ENCODE measurements at places on chromosomes 1 and 21.

- no peak for DNase-seq
Observed at GRCh38 chr1:151775894-151776664, 12.8 kb upstream of the MRPL9 start.

GRCh38 chr1:54804471-54805132 is 3.5 kb upstream of the TTC22 start:
- DNase-seq = no peak

DNA sequence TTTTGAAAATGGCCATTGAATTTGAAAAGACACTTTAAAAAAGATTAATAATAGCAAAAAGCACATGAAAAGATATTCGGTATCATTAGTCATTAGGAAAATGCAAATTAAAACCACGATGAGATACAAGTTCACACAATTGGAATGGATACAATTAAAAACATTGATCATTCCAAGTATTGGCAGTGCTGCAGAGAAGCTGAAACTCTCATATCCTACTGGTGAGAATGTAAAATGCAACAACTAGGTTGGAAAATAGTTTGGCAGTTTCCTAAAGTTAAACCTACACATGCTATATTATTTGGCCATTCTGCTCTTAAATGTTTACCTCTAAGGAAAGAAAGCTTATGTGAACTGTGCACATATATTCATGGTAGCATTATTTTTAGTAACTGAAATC is 838.7 kb upstream of the PRMT6 start:
- no peak for DNase-seq

DNA sequence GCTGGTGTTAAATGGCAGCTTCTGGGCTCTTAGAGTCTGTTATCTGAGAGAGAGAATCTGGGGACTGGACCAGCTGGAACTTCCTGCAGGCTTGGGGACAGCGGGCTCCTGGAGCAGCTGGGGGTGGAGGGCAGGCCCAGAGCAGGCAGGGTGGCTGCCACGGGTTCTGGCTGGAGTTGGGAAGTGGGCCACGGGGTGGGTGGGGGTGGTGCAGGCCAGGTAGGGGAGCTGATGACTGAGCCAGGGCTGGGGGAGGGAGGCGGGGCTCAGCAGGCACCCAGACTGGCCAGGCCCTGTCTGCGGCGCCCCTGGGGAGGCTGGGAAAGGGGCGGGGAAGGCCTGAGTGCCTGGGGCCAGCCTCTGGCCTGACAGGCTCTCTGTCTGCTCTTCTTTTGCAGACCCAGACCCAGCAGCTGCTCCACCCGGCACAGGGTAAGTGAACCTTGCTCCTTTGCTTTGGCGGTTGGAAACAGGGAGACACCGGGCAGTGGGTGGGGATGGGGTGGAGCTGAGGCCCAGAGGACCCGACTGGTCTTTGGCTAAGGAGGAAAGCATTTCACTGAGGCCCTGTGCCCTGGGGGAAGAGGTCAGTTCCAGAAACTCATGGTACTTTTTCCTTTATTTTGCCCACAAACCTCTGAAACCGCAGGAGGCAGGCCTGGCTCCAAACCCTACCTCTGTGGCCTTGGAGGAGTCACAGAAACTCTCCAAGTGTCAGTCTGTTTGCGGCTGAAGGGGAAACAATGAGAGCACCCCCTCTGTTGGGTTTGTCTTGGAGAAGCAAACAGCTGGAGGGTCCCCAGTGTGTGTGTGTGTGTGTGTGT is 48.8 kb downstream of the ARHGEF10L start:
- DNase-seq = no peak

- DNase-seq = no peak
Observed at GRCh38 chr1:188240772-188241406, 1412.1 kb downstream of the PLA2G4A start.

GRCh38 chr1:60541831-60542532 is 468.4 kb upstream of the C1orf87 start:
- DNase-seq = no peak

- DNase-seq = no peak
Observed at GRCh38 chr1:83769072-83769471, 229.9 kb downstream of the TTLL7 start.

DNA sequence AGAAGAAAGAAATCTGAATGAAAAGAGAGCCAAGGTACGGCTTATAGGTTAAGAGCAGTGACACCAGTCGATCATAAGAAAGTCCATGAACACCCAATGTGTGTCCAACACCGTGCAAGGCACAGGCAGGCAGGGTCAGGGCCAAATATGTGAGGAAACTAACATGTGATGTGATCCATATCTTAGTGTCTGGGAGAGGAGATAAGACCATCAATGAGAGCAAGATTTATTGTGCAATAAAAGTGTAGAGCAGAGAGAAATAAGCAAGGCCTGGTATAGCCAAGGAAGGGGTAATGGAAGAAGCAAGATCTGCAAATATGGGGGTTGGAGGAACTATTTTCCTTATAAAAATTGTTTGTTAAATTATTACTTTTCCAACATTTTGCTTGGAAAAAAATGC is 198.8 kb downstream of the CRB1 start:
- no peak for DNase-seq

GRCh38 chr21:27292783-27293182 is 325.9 kb upstream of the ADAMTS5 start:
- DNase-seq = no peak

- DNase-seq = no peak
Observed at GRCh38 chr1:165431079-165431478, 13.8 kb downstream of the RXRG start.

- no peak for DNase-seq
Observed at GRCh38 chr21:41825881-41826280, 53.3 kb downstream of the PRDM15 start.

- no peak for DNase-seq
Observed at GRCh38 chr1:61274939-61275338, 192.6 kb downstream of the NFIA start.

- DNase-seq = no peak
Observed at GRCh38 chr1:115706587-115707425, 61.7 kb downstream of the CASQ2 start.

- DNase-seq = no peak
Observed at GRCh38 chr1:219542828-219543518, 69.9 kb downstream of the ZC3H11B start.

Measured in activated CD8-positive, alpha-beta memory T cell treated with anti-CD3 and anti-CD28 coated beads for 48 hours (primary cell).